Activated CD8-positive, alpha-beta memory T cell treated with anti-CD3 and anti-CD28 coated beads, Interleukin-2, amount 50 U/mL, for 4 hours (primary cell): ENCODE measurements at places on chromosomes 7 and 10.

- DNase-seq, result no peak
These were observed 97.6 kb upstream of the GSDME start for GRCh38 chr7:24854866-24855265.

DNA sequence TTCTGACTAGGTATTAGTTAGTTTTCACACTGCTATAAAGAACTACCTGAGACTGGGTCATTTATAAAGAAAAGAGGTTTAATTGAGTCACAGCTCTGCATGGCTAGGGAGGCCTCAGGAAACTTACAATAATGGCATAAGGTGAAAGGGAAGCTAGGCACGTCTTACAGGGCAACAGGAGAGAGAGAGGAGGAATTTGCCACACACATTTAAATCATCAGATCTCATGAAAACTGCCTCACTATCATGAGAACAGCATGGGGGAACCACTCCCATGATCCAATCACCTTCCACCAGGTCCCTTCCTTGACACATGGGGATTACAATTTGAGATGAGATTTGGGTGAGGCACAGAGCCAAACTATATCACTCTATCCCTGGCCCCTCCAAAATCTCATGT lies 40.6 kb upstream of the ZMYND11 start:
- no peak for DNase-seq

GRCh38 chr7:28565980-28566379 lies 153.7 kb downstream of the CREB5 start:
- no peak for DNase-seq

DNA sequence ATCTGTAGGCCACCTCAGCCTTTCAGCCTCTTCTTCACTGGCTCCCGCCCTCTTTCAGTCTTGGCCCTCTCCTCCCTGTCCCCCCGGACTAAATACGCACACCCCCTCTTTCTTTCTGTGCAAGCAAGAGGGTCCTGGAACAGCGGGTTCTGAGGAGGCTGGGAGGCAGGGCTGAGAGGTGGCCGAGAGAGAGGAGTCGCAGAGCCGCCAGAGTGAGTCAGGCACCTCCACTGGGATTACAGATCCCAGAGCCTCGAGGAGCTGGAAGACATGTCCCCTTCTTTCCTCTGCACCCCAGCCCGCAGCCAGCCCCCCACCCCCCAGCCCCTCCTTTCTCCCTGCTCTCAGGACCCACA lies 182 bp downstream of the CCDC136 start:
- DNase-seq, result no peak

DNA sequence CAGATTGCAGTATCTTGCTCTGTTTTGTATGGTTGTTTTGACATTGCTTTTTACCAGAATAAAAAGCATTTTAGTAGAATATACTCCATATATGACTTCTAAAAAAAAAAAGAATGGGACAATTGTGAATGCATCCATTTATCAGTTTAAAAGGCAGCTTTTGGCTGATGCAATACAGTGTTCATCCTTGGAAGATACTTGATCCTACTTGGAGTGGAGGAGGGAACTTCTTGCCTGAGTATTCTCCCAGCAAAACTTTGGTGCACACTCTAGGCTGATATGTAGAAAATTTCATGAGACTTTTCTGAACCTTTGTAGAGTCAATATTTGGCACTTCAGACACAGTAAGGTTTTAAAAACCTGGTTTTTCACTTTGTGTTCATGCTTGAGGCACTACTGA lies 40.2 kb downstream of the WDR11 start:
- DNase-seq, result no peak
